ENCODE measurements at places on chromosomes 16 and 17.

DNA sequence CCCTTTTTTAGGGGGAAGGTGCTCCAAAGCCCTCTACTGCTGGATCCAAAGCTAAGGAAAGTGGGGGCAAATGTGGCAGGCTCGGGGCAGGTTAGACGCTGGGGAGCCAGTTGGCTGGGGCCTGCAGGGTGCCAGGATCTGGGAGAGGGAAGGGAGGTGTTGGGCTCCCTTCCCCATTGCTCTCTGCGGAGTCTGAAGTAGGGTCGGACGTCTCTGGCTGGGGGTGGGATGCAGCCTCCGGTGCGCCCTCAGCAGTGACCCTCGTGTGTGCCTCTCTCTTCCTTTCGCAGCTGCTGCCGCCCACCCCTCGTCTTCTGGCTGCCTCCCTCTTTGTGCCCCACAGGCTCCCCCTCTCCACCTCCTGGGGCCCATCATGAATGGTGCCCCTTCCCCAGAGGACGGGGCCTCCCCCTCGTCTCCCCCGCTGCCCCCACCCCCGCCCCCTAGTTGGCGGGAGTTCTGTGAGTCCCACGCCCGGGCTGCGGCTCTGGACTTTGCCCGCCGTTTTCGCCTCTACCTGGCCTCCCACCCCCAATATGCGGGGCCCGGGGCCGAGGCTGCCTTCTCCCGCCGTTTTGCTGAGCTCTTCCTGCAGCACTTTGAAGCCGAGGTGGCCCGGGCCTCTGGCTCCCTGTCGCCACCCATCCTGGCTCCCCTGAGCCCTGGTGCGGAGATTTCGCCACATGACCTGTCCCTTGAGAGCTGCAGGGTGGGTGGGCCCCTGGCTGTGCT, 2.2 kb downstream of the SH2B1 start:
- no peak for DNase-seq

GRCh38 chr16:51055434-51055833, 95.6 kb downstream of the SALL1 start:
- DNase-seq: no peak

GRCh38 chr17:39165841-39166349, at the start of gene ARL5C:
TSS of gene ARL5C (minus strand) at chr17:39166161. CDS start at chr17:39165760, 401 bp downstream.
- DNase-seq: no peak

DNA sequence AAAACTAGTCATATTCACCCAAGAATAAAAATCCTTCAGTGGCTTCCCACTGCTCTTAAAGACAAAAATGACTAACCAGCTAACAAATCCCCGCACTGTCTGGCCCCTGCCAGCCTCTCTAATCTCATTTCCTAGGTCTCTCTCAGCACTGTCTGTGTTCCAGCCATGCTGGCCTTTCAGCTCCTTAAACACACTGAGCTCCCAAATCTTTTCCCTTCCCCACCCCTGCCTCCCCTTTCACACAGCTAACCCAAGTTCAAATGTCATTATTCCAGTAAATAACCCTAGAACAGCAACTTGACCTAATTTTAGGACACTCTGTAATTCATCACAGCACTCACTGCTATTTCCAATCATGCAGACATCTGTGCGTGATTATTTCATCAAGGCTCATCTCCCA, 7.8 kb downstream of the SHCBP1 start:
- no peak for DNase-seq

DNA sequence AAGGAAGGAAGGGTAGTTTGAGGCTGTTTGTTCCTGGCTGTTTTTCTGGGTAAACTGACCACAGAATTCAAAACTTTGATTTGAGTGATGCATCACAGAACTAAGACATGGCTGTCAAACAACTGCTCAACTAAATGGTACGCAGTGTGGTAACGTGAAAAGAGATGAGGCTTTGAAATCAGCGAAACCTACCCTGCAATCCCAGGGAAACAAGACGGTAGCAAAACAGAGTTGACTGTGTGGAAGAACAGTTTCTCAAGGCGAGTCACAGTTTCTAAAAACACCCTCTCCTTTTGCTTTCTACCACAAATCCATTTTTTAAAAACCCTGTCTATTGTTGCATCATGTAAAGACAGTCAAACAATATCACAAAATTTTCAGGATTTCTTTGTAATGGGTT, 156.0 kb upstream of the MAF start:
- no peak for DNase-seq

- no peak for DNase-seq
Measured at GRCh38 chr16:69830146-69830533, 68.0 kb downstream of the WWP2 start.

DNA sequence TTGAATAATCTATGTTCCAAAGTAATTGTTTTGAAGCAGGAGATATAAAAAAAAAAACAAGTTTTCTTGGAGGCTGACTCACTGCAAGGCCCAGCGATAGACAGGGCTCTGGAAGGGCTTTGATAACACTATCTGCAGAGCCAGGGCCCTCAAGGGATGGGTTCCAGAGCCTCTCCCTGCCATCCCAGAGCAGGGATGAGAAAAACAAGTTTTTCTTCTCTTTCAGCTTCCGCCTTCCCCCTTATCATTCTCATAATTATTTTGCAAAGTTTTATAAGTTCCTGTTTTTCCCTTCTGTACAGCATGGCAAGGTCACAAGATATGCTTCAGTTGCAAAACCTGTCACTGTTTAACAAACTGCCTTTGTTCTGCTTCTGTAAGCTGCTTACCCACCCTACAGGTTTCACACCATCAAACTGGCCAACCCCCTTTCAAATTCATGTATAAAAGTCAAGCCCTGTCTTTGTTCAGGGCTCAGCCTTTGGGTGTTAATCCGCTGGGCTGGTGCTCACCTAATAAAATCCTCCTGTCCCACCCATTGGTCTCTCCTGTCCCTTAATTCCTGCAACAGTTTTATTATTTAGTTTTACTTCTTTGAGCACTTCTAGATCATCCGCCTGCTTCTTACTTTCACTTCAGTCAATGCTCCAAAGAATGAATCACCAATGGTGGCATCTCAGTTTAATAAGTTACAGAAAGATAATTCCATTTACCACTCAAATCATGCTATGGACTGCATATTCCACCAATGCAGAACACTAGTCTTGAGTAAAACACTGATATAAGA, 5.6 kb upstream of the THUMPD1 start:
- DNase-seq: no peak

DNA sequence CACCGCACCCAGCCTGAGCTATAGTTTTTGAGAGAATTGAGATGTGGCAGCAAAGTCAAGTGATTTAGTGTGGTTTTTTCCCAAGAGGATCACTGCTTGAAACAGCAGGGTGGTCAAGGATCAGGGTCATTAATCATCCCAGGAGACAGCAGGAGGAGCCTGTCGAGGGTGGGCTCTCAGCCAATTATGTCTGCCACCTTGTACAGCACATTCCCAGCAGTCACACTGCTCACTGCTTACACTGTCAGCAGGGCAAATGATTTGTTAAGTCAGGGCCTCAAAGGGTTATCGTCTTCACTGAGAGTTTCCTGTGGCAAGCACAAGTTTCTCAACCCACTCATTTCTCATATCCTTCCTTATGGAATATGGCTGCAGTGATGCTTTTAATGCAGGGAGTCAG, 13.2 kb downstream of the B3GNT9 start:
- DNase-seq: no peak

GRCh38 chr16:57756424-57757325, 21.1 kb downstream of the KATNB1 start:
- no peak for DNase-seq

GRCh38 chr17:44543905-44544523, 13.3 kb upstream of the FZD2 start:
- DNase-seq: no peak

DNA sequence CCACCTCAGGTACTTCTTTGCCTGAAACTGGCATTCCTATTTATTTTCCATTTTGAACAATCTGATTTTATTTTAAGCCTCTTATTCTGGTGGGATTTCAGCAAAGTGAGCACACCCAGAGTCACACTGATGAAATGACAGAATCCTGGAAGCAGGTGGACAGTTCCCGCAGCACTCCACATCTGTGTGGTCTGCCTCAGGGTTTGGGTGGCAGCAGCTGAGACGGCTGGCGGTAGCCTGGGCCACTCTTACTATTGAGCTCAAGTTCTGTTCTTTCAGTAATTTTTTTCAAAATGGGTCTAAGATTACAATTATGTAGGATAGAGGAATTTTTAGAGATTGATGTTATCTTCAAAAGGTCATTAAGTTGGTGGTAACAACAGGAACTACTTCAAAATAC, 32.5 kb upstream of the ENDOV start:
- no peak for DNase-seq

DNA sequence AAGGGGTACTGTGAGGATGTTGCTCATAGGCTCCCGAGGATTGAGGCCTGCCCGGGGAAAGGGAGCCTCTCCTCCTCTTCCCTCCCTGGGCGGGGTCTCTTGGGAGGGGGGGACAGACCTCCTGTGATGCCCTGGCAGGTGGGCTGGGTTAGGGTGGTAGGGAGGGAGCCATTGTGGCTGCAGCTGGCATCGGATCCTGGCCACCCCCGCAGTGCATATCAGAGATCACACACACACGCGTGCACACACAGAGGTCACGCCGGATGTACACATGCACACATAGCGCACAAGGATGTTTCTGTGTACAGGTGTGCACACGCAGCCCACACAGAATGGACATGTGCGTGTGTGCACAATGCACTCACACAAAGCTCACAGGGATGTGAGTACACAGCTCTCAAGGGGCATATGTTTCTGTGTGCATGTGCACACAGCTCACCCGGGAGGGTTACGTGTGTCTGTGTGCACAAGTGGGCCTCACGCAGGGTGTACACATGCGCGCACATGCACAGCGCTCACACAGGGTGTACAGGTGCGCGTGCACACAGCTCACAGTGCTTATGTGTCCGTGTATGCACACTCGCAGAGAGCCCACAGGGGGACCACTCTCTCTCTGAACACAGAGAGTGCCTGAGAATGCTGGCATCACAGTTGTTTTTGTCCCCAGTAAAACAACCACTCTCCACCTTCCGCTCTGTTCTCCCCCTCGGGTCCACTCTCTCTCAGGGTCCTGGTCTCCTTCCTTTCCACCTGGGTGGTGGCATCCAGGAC, 2.4 kb downstream of the GJD3 start:
- no peak for DNase-seq

DNA sequence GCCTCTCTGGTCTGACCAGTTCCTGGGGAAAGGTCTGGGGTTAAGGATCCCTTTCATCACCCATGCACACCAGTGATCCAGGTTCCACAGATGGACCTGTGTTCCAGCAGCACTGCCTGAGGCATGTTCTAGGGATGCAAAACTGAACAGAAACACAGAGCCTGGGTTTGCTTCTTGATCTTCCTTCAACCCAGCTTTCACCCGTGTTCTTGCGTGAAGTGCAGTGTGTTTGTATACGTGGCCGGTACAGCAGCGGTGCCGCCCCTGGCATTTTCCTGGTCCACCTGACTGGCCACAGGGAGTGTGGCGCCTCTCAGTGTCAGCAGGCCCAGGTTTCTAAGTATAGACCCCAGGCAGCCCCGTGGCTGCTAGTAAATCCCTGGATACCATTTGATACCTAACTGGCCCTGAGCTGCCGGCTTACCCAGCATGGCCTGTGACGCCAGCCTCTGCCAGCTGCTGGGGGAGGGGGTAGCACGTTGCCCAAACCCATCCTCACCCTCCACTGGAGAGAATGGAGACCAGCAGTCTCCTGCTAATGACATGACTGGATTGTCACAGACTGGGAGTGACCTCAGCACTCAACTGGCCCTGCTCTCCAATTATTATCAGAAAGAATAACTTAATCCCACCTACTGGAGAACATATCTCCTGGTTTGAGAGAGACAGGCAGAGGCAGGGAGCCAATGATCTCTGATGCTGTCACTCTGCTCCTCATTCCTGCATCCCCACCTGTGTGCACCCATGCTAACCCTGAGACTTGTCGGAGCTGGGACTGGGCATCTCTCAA, 59.2 kb upstream of the LGALS9 start:
- DNase-seq: no peak

DNA sequence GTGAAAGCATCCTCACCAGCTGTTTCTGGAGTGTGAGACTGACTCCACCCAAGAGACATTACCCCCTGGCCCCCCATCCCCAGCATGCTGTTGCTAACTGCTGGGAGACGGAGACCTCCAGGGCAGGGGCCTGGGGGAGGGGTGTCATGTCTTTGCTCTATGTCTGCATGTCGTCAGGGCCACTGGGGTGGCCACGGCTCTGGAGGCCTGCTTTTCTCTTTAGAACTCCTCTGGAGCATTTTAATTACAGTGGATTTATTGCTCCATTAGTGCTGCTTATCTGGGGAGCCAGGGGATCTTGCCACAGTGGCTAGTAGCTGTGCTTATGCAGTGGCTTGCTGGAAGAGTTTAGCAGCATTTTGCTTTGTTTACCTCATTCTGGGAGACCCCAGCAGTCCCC, 32.3 kb downstream of the CLEC16A start:
- no peak for DNase-seq

- no peak for DNase-seq
Measured at GRCh38 chr16:89192956-89193575, 7.3 kb downstream of the SLC22A31 start.

DNA sequence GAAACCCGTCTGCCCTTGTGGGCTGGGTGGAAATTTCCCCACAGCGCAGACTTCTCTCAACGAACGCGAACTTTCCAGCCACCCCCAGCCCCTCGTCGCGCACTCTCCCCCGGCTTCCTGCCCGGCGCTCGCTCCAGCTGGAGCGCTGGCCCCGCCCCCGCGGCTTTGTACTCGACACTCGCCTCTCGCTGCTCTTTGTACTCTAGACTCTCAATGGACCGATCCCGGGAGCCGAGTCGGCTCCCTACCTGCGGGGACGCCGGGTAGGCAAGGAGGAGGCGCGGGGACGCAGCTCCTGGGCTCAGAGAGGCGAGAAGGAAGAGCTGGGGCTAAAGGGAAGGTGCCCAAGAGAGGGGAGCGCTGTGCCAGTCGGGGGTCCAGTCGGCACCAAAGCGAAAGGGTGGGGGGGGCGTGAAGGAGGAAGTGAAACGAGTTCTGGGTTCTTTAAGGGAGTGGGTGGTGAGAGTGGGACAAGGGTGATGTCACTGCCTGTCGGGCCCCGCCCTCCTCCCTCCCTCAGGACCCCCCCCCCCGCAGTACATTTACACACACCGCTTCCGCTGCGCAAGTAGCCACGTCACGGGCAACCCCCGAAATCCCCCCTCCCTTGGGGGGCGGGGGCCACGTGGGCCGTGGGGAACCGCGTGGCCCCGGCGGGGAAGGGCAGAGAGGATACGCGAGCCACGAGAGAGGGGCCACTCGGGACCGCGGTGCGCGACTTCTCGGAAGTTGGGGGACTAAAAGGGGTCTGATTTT, 9.7 kb downstream of the KDM6B start:
- DNase-seq: no peak

All from vagina (tissue), 2 donors.